Mucosa of gallbladder (tissue), 1 donor: ENCODE measurements at places on chromosomes 4 and X. TPM values are rescaled to one million over a fixed set of nuclear protein-coding genes. Genes with fewer than 3 reads are reported as not detected.

ODAM gene
- not detected for total RNA-seq

VCX gene
- not detected for total RNA-seq

CENPVL2 gene
- total RNA-seq = 0.17 TPM

SSX3 gene
- not detected for total RNA-seq

SSX2B gene
- 0.26 TPM for total RNA-seq

CFAP47 gene
- total RNA-seq = 0.17 TPM

CCDC158 gene
- total RNA-seq = 0.55 TPM

NHSL2 gene
- total RNA-seq = 13.6 TPM

CFP gene
- 2.4 TPM for total RNA-seq

GYG2 gene
- 5.4 TPM for total RNA-seq

ETDB gene
- total RNA-seq = not detected

CAPN6 gene
- 35.6 TPM for total RNA-seq

MGARP gene
- 0.81 TPM for total RNA-seq

ANKRD50 gene
- total RNA-seq = 22.9 TPM

NEUROG2 gene
- total RNA-seq = not detected

DCHS2 gene
- total RNA-seq = 14.2 TPM

TCEAL4 gene
- 86.4 TPM for total RNA-seq

USP51 gene
- 1.9 TPM for total RNA-seq

NSUN7 gene
- 5.6 TPM for total RNA-seq

MAGEB2 gene
- total RNA-seq = not detected

KIT gene
- 24.4 TPM for total RNA-seq

CXCL11 gene
- not detected for total RNA-seq

SMIM43 gene
- total RNA-seq = not detected

EXOC1L gene
- total RNA-seq = not detected

FAM120C gene
- total RNA-seq = 12.3 TPM

C4orf33 gene
- 14.9 TPM for total RNA-seq

HMX1 gene
- total RNA-seq = not detected

RIBC1 gene
- total RNA-seq = 2.6 TPM

FOXR2 gene
- not detected for total RNA-seq
